ENCODE measurements at places on chromosomes 5 and 9.

DNA sequence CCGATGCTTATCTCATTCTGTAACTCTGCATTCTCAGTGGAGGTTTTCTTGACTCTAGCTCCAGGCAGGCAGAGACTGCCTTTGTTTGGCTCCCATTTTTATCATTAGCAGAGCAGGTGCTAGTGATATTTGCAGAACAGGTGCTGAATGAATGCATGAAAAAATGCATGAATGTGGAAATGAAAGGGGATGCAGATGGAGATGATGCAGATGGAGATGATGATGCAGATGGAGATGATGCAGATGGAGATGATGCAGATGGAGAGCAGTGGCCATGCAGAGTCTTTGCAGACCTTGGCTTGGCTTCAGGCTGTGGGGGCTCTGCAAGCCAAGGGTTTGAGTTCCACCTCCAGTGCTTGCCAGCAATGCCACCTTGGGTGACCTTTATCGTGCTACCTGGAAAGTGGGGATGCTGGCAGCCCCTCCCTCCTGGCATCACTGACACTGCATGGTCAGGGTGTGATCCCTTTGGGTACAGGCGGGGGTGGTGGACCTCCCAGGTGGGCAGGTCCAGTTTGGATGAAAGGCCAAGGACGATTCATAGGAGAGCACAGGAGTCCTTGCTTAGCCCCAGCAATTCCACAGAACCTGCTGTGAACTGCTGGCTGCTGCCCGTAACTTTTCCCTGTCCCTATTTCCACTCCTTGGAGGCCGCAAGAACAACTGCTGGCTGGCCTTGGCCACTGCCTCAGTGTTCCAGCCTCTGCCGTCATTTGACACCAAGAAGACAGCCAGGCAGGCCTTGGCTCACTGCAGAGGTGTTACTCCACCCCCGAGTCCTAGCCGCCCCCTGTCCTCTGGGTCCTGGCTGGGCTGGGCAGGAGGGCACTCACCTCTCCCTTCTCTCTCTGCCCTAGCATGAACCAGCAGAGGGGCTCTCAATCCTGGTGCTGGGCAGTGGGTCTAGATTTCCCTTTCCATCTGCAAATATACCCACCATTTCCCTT, 33.0 kb downstream of the ERGIC1 start:
- DNase-seq: no peak

DNA sequence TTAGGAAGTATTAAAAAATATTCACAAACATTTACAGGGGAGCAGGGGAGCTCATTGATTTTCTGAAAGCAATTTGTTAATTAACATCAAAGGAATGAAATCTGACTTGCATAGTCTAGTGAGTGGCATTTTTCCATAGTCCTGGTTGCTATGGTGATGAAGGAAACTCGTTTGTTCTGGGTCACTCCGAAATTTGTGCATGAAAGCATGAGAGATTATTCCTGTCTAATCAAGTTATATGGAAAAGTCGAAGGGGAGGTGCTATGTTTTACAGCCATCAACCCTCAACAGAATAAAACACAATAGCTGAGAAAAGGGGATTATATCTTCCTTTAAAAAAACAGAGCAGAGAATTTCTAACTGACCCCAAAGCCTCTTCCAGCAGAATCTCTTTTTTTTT, 1495.7 kb upstream of the WWC1 start:
- no peak for DNase-seq

DNA sequence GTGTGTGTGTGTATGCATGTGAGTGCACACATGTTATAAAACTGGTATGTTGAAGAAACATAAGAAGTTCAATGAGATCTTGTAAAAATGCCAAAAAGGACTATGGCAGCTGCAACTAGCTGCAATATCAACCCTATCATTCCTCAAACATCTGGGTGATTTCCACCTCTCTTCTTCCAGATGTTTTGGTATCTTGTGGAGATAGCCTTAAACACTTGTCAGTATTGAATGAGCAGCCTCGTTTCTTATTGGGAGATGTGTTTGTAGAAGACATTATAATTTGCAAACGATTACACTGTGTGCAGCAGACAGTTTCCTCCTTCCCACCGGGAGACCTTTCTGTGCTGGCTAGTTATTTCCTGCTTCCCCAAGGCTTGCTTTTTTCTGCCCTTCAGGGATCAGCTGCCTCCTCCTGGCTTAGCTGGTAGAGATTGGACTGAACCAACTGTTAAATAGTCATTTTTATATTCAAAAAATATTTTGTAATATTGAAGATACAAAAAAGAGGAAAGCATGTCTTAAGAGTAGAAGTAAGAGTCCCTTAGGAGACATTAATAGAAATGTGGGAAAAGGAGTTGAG, 168.4 kb upstream of the MPDZ start:
- no peak for DNase-seq

DNA sequence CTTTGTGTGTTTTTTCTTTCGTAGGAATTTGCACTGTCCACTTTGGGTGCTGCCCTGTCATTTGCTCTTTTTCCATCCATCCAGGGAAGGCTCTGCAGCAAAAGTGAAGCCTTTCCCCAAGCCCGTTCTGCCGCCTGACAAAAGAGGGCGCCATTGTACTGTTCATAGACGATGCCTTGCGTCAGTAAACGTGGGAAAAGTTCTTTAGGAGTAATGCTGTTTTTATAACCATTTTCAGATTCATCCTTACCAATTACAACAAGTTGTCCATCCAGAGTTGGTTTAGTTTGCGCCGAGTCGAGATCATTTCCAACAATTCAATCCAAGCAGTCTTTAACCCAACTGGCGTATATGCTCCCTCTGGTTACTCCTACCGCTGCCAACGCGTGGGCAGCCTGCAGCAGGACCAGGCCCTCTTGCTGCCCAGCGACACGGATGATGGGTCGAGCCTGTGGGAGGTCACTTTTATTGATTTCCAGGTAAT, 34.3 kb upstream of the RPS23 start:
- DNase-seq: peak; percentile 25

GRCh38 chr5:15768936-15769335, 269.0 kb downstream of the FBXL7 start:
- no peak for DNase-seq

DNA sequence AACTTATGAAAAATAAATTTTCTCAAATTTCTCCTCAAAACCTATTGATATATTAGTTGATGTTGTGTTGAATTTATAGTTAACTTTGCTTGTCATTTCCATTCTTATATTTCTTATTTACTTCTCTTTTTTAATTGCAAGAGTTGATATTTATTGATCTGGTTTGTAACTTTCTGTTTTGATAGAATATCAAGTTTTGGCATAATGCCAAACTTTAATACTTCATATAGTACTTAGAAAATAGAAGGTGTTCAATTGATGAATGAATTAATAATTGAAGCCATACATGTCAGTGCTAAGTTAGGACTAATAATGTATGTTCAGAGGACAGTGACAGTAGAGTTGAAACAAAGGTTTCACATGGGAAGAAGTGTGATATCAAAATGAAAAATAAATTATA, 27.9 kb downstream of the ERCC6L2 start:
- DNase-seq: no peak

DNA sequence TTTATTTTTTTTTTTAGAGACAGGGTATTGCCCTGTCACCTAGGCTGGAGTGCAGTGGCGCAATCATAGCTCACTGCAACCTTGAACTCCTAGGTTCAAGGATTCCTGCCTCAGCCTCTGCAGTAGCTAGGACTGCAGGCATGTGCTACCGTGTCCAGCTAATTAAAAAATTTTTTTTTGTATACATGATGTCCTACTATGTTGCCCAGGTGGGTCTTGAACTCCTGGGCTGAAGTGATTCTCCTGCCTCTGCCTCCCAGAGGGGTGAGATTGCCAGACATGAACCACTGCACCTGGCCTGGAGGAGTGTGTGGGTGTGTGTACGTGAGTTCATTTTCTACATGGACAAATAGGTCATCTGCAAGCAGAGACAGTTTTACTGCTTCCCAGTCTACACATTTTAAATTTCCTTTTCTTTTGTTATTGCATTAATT, 33.8 kb downstream of the JMY start:
- DNase-seq: no peak

DNA sequence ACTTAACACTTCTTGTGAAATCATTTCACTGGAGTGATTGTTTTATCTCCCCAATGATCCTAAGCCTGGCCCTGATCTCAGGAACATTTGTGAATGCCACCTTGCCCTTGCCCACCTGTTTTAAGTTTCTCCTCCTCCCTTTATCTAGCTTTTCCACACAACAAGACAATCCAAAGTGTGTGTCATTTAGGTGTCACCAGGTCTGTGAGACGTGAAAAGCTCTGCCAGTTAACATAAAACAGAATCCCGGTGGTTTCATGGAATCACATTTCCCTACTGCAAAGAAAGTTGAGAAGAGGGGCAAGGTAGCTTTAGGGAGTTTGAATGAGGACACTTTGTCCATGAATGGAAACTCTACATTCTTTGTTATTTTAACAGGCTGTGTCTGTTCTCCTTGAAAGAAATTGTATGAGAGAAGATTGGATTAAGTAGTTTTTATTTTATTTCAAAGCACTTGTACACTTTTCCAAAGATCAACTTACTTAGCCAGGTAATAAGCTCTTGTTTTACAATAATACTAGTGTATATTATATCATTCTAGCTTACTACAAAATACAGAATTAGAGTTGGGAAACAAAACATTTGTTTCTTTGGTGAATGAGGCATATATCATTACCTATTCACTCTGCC, 239.0 kb downstream of the ISL1 start:
- DNase-seq: no peak

DNA sequence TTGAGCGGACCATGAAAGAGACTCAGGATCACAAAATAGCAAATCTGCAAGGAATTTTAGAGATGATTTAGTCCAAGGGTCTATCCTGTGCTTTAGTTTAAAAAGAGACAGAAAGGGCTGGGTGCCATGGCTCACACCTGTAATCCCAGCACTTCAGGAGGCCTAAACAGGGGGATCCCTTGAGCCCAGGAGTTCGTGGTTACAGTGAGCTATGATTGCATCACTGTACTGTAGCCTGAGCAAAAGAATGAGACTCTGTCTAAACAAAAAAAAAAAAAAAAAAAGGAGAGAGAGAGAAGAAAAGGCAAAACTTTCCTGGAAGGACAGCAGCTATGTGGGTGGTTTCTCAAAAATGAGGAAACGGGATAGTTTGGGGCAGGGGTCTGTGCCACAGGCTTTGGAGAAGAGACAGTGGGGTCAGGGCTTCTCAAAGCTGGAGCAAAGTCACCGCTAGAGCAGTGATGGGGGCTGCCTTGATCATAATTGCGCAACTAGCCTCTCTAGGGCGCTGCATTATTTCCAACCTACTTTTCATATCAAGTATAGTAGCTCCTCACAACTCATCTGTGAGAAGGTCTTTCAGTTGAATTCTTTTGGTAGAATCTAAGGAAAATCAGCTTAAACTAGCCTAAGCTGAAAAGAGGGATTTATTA, 8.5 kb upstream of the ANKH start:
- DNase-seq: no peak

DNA sequence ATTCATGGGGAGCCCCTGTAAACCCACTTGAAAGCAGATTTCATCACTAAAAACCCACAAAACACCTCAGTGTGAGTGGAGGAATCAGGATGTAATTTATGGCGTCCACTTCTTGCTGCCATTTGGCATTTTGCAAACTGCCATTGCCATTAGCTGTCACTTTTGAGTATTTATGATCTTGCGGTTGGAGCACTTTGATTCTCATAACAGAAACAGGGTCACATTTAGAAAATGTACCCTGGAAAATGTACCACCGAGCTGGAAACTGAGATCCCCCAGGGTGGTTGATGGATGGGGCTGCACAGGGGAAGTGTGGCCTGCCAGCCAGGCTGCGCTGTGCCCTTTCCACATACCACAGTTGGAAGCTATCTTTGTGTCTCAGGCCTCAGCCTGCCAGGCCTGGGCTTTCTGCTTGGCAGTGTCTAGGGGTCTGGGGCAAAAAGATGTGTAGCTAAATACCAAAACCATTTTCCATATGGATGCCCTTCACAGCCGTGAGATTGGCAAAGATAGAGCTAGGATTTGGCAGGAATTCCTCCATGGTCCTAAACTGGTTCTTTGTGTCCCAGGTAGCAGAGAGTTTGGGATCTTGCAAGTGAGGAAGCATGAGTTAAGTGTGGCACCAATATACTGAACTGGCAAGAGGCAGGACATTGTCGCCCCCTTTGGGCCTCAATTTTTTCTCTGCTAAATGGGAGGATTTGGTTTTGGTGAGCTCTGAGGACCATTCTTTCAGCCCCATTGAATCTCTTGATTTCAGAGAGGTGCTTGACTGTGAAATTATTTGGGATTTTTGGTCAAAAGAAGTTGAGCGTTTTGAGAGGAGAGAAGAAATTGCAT, 46.2 kb downstream of the GALNT10 start:
- DNase-seq: no peak

DNA sequence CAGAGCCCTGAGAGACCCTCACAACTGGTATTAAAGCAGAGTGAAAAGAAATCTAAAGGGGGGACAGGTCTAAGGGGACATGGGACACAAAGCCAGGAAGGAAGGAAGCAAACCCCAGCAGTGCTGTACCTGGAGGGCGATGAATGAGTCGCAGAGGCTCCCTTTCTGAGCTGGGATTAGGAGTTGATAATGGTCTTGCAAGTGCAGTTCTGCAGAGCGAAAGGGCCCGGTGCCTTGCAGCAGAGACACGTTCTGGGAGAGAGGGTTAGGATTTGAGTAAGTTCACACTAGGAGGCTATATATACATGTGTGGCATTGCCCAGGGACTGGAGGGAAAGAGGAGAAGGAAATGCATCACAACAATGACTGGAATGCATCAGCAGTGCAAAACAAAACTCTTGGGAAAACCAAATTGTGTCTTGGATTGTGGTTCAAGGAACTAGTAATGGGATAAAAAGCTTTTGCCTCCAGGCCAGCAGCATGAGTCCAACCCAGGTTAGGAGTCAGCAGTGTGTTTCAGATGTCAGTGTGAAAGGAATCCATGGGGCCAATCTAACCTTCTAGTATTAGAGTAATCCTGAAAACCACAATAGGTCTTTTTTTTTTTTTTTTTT, 38.8 kb upstream of the LIFR start:
- DNase-seq: no peak

GRCh38 chr9:127580879-127581475, 31.1 kb upstream of the STXBP1 start:
- DNase-seq: no peak

DNA sequence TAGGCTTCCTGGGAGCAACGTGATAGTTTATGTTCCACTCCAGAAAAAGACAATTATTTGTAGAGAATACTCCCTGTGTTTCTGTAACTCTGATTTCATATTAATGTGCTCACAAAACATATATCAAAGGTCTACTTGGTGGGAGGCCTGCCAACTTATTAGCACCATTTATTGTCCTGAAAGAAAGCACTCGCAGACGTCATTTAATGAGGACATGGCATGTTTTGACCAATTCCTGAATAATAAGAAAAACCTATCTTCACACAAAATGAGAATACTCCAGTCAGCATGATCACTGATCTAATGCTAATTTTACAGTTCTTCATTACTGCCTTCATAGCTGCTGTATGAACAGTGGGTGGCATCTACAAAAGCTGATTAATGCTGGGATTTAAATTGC, 46.4 kb upstream of the RASEF start:
- DNase-seq: no peak
